ENCODE measurements at places on chromosomes 1 and 21.

DNA sequence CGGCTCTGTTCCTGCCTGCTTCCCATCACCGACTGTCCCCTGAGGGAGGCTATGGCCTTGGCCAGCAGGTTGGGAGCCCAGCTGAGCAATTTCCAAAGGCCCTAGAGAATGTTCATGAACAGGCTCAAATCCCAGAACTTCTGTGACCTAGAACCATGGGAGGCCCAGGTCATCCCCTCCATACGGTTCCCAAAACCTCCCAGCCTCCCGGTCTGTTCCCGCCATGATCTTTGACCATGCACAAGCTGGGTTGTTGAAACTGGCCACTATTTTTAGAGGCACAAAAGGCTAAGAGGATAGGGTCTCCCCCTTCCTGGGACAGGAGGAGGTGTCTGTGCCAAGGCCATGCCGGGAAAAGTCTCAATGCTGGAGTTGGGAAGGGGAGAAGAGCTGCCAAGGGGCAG is 27.5 kb downstream of the EPHA2 start:
- DNase-seq = no peak

GRCh38 chr1:91511386-91511785 is 10.7 kb downstream of the CDC7 start:
- peak; percentile 39 for DNase-seq

GRCh38 chr1:110272045-110272444 is 61.9 kb downstream of the KCNC4 start:
- DNase-seq = no peak

GRCh38 chr1:2968471-2968881 is 52.8 kb upstream of the ACTRT2 start:
- DNase-seq = no peak

DNA sequence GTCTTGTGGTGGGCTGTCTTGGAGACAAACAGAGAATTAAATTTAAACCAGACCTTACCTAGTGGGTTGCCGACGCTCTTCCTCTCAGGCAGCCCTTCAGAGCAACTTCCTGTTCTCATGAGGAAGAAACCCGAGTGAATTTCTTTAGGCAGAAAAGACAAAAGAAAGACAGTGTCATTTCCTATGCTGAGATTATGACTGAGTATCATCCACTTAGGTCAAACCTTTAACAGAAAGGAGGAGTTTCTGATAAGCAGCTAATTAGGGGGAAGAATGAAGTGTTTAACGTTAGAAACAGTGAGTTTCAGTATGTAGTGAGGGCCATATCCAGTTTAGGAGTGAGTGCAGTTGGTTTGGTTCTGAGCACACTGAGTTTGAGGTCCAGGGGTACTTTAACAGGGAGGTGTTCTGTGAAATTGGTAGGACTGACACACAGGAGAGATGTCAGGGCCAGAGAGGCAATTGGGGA is 38.7 kb downstream of the FASLG start:
- no peak for DNase-seq

- DNase-seq = peak; percentile 47
These were observed 619 bp upstream of the ZBTB8B start for GRCh38 chr1:32464191-32464715.

- no peak for DNase-seq
These were observed 38.3 kb downstream of the TCP10L start for GRCh38 chr21:32547018-32547417.

GRCh38 chr1:198363625-198364151 is 176.8 kb downstream of the ATP6V1G3 start:
- DNase-seq = no peak

DNA sequence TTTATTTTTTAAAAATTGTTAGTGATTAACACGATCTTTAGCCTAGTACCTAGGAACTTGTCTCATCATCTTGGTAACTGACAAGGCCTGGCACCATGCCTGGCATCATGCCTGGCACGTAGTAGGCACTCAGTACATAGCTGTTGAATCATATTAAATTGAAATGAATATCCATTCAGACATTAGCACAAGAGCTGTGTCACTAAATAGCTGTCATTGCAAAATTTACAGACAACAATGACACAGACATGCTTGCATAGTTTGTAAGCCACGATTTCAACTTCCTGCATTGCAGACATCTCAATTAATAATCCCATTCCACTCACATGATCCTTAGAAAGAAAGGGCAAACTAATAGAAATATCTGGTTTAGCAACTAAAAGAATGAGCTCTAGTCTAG is 15.4 kb upstream of the PHACTR4 start:
- peak; percentile 47 for DNase-seq

DNA sequence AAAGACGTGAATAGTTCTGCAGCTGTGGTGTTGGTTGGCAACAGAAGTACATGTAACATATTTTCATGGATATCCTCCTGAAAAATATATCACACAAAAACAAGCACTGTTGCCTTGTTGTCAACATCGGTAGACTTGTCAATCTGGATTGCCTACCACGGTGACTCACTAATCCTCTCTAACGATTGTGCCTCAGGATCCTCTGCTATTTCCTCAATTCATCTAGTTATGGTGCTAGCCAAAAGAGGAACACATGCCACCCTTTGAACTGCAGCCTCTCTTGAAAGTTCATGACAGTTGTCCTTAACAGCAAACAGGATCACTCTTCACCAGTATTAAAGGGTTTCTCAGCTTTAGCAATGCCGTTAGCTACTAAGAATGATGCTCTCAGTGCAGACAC is 25.7 kb downstream of the RASAL2 start:
- no peak for DNase-seq

- no peak for DNase-seq
These were observed 724 bp upstream of the ANKRD35 start for GRCh38 chr1:145886390-145886789.

GRCh38 chr1:6625584-6626149 is 999 bp downstream of the THAP3 start:
- DNase-seq = peak; percentile 48

- peak; percentile 38 for DNase-seq
These were observed 5.2 kb downstream of the BCAR3 start for GRCh38 chr1:93676427-93676826.

DNA sequence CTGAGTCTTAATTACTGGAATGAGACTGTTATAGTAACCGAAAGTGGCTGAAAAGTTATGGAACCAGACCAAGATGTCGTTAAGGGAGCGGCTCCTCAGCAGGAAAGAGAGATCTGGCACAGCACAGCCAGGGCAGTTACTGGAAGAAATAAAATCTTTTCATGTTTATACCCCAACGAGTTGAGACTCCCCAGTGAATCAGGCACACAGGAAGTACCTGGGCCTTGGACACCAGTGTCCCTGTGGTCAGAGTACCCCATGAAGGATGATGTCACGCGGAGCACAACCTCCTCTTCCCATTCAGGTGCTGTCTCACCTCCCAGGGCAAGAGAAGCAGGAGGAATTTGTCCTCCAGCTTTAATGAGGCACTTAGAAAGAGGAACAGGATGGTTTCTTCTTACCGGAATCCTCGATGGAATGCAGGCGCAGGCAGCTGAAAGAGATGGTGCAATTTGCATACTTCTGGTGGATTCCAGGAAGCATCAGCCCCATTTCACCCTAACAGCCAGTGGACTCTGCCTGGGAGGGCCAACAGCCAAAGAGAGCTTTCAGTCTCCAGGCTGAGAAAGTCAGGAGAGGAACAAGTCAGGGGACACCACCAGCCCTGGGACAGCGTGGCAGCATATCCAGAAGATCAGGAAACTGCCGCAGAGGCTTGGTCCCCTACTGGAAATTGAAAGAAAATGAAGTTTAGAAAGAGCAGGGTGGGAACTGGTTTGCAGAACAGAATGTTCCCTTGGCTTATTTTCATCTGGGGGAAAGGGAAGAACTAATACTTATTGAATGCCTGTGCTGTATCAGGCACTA is 35.9 kb upstream of the CTTNBP2NL start:
- peak; percentile 82 for DNase-seq

DNA sequence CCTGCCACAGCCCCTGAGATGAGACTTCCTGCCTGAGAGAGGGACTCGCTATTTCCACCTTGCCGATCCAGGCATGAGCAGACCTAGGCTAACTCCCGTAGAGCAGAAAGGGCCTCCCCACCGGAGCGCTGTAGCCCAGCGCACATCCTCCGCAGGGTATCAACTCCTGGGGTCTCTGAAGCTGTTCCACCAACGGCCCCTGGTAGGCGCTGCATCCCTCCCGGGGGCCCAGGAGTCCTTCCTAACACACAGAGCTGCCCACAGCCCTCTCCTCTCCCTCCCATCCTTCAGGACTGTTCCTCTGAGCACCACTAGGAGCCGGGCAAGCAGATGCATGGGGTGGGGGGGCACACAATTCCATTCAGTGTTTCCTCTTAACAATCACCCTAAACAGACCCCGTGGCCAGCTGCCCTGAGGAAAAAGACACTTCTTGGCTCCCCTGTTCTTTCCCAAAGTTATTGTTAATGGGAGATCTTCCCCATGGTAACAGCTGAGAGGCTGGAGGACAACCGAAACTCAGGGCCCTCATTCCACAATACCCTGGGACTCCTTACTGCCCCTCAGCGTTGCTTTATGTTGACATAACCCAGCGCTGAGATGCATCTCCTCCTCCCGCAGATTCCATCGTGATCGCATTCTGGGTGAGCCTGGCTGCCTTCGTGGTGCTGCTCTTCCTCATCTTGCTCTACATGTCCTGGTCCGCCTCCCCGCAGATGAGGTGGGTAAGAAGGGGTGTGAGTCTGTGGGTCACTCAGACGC is 7.5 kb downstream of the MRAP start:
- DNase-seq = no peak

- DNase-seq = no peak
These were observed 19.6 kb upstream of the KCNQ4 start for GRCh38 chr1:40763742-40764532.

DNA sequence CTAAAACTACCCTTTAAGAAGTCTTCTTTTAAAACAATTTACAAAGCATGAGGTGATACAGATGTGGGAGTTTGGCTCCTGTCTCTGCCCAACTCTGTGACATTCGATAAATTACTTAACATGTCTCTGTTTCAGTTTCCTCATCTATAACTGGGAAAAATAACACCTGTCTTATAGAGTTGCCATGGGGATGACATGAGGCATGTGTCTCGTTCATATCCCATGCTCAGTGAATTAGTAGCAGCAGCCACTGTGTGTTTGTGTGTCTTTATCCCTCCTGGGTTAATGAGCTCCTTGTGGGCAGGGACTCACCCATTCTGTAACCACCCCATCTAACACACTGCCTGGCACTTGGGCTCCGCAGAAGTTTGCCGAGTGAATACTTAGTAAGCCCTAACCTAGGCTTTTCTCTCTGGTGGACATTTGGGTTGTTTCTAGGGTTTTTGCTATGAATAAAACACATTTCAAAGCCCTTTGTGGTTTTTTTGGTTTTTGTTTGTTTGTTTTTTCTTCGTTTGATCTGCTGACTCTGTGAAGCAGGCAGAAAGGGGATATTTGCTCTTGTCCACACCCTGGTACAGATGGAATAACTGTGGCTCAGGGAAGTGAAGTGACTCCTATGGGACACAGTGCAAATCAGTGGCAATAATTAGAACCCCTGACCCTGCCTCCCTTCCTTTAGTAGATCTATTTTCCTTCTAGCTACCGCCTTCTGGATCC is 797 bp upstream of the KCNJ9 start:
- no peak for DNase-seq

- DNase-seq = no peak
These were observed 3.2 kb downstream of the S1PR1 start for GRCh38 chr1:101240041-101240430.

GRCh38 chr1:206824331-206824730 is 41.1 kb upstream of the IL20 start:
- DNase-seq = no peak

- DNase-seq = peak; percentile 46
These were observed 121.8 kb downstream of the EPHB2 start for GRCh38 chr1:22832414-22832786.

GRCh38 chr1:219710529-219711194 is 97.8 kb upstream of the ZC3H11B start:
- peak; percentile 92 for DNase-seq

DNA sequence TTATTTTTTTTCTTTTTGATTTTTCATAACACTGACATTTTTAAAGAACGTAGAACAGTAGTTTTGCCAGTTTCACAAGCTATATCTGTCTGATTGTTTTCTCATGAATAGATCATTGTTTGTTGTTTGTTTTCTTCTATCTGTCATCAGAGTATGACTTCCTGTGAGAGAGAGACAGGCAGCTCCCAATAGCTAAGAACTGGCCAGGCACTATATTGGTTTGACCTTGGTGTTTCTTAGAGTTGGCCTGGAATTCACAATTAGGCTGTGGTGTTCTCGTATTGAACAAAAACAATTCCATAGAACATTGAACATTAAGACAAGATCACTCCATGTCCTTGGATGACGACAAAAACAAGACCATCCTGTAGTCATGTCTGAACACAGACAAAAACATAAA is 43.4 kb downstream of the RPS6KC1 start:
- DNase-seq = no peak

DNA sequence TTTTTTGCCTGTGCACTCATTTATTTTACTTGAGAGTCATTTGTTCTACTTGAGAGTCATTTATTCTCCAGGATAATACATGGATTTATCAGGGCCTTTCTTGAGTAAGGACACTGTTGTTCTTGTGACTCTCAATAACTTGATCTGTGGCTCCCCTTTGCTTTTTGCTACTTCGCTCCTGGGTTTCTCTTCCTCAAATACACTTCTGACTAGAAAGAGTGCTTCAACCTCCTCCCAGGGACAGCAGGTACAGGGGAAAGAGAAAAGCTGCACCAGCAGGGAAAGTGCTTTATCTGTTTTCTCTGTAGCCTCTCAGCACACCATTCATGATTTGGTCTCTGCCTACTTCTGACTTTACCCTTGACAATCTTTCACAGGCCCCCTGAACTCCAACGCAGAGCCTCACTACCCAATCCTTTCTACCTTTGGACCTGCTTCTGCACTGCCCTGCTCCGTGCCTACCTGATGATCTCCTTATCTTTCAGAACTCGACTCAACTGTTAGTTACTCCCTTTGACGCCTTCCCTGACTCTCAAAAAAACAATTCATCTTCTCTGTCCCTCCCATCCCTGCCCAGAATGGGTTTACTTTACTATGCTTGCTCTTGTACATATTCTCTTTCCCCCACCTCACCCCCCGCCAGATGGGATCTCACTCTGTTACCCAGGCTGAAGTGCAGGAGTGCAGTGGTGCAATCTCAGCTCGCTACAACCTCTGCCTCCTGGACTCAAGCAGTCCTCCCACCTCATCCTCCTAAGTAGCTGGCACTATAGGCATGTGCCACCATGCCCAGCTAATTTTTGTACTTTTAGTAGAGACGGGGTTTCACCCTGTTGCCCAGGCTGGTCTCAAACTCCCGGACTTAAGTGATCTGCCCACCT is 15.6 kb upstream of the PIGM start:
- DNase-seq = no peak

GRCh38 chr1:210754878-210755665 is 378.9 kb downstream of the KCNH1 start:
- DNase-seq = peak; percentile 85

DNA sequence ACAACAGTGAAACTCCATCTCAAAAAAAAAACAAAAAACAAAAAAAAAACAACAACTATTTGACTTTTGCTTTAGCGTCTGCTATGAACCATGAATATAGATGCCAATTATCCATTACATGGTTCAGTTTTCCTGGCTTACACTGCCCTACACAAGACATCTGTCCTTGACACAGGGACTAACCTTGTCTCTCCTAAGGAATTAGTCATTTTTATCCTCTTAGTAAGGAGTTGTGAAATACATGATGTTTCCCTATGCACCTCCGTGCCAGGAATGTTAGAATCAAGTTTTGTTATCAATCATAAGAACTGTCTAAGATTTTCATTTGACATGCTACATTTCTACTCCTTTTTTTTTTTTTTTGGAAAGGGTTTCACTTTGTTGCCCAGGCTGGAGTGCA is 241.8 kb downstream of the KIF26B start:
- no peak for DNase-seq

GRCh38 chr21:41367301-41367944 is 5.6 kb downstream of the MX2 start:
- DNase-seq = no peak

Data from astrocyte of the hippocampus (primary cell).